ENCODE measurements at places on chromosomes 2 and 18. TPM values are rescaled to one million over a fixed set of nuclear protein-coding genes. Genes with fewer than 3 reads are reported as not detected.

Gene LAMA3
- 14.1 TPM for total RNA-seq

- no peaks in the 10 kb centered on the region for H3K36me3 ChIP-seq
- no peak overlapping the region for H3K4me3 ChIP-seq
- no peak overlapping the region for H3K27ac ChIP-seq
- peak; percentile 48 for DNase-seq
- H3K4me1 ChIP-seq = peaks cover 10% of the 10 kb centered on the region
- no peaks in the 10 kb centered on the region for H3K27me3 ChIP-seq
Measured at GRCh38 chr2:241961454-241961853, 91.9 kb downstream of the RTP5 start.

GRCh38 chr2:60756097-60757087 is at the start of gene PAPOLG:
Gene PAPOLG (plus strand): TSS chr2:60756268. CDS start chr2:60756479, 211 bp downstream.
- peak; percentile 97 for DNase-seq
- H3K36me3 ChIP-seq = no peaks in the 10 kb centered on the region
- peak within 1 kb of the TSS; percentile 88 for H3K27ac ChIP-seq
- H3K4me3 ChIP-seq = peak within 1 kb of the TSS; percentile 92

DNA sequence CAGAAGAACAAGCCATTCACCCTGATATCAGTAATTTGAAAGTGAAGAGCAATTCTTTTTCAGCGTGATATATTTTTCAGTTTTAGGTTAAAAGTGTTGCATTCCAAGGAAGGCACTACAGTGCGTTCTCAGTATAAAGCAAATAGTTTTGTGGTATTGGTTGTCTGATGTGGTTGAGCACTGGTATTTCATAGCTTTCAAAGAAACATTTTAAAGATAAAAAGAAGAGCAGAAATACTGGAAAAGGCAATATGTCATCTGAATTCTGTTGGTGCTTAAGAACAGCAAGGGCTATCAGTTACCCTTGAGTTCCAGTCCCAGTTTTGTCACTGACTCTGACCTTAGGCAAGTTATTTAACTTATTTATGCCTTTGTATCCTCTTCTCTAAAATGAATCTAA is 191.6 kb downstream of the BABAM2 start:
- H3K4me1 ChIP-seq = peaks cover 22% of the 10 kb centered on the region

DNA sequence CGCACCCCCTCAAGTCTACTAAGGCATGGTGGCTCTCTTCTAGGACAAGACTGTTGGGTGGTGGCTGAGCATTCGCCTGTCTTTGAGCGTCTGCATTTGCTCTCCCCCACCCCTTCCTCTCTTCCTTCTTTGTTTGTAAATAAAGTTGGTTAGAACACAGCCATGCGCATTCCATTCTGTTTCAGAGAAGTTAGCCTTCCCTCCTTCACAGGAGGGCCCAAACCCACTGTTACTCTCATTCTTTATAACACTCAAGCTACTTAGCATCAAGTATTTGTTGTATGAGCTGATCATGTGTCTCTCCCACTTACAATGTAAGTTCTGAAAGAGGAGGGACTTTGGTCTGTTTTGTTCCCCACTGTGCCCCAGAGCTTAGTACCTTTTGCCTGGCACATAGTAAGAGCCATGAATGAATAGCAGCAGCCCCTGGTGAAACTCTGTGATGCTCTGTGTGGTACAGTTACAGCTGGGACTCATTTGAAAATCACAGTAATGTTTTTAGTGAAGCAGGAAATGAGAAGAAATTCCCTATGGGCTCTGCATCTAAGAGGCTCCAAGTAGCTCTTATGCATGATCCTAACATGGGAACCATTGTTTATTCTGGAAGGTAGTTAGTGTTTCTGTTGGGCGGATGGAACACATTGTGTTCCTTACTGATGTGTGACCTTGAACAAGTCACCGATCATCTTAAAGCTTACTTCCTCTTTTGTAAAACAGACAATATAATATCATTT is 7.7 kb downstream of the MGAT5 start:
- peaks cover 23% of the 10 kb centered on the region for H3K4me1 ChIP-seq
- H3K27me3 ChIP-seq = no peaks in the 10 kb centered on the region
- H3K4me3 ChIP-seq = no peak overlapping the region
- DNase-seq = no peak
- H3K36me3 ChIP-seq = no peaks in the 10 kb centered on the region
- no peak overlapping the region for H3K27ac ChIP-seq

DNA sequence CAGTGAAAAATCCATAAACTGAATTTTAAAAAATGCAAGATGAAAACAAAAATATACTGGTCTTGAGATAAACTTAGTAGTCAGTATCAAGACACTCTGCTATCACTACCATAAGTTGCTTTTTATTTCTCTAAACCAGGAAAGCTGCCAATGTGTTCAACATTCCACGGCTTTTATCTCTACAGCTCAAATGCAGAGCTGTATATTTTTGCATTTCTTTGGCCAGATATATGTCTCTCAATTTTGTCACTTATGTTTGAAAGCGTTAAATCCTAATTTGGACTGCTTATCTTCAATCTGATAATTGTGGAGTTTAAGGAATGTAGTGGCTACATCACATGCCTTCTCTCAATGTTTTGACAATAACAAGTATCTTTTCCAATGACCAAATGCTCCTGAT is 609.5 kb downstream of the EPHA4 start:
- no peaks in the 10 kb centered on the region for H3K36me3 ChIP-seq
- H3K27ac ChIP-seq = no peak overlapping the region
- H3K27me3 ChIP-seq = no peaks in the 10 kb centered on the region
- H3K4me3 ChIP-seq = no peak overlapping the region
- peaks cover 6% of the 10 kb centered on the region for H3K4me1 ChIP-seq

DNA sequence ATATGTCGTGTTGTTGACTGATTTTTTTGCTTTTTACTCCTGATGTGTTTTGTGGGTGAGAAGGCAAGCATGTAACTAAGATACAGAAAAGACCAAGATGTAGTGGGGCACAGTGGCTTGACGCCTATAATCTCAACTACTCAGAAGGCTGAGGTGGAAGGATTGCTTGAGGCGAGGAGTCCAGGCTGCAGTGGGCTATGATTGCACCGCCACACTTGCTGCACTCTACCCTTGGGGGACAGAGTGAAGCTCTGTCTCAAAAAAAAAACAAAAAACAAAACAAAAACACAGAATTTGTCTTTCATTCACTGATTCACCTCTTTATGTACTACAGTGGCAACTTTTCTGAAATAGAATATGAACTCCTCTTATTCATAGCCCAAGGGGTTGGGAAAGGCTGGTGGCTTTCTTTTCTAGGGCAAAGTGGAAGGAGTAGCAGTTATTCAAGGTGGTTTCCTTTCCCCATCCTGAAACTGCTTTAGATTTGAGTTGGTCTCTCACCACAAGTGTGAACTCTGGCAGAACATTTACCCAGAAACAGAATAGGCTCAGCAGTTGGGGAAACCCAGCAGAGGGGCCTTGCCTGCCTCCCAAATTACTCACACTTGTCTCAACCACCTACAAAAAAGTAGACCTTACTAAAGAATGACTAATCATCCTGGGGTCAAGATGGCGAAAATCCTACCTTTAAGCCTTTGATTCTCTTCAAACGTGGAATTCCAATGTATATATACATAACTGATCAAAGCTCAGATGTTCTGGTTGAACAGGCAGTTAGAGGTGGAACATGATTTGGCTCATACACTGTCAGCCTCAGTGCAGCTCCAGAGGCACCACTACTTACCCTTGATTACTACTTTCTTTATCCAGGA is 6.5 kb downstream of the TANK start:
- H3K4me3 ChIP-seq = no peak overlapping the region
- no peak overlapping the region for H3K27ac ChIP-seq
- H3K36me3 ChIP-seq = no peaks in the 10 kb centered on the region
- peaks cover 54% of the 10 kb centered on the region for H3K4me1 ChIP-seq
- no peaks in the 10 kb centered on the region for H3K27me3 ChIP-seq
- no peak for DNase-seq

GRCh38 chr18:9925369-9925768 is 11.6 kb downstream of the VAPA start:
- no peak overlapping the region for H3K4me3 ChIP-seq
- no peak for DNase-seq
- no peaks in the 10 kb centered on the region for H3K27me3 ChIP-seq
- H3K27ac ChIP-seq = peak overlapping the region; percentile 22
- H3K4me1 ChIP-seq = peaks cover 90% of the 10 kb centered on the region
- H3K36me3 ChIP-seq = no peaks in the 10 kb centered on the region

DNA sequence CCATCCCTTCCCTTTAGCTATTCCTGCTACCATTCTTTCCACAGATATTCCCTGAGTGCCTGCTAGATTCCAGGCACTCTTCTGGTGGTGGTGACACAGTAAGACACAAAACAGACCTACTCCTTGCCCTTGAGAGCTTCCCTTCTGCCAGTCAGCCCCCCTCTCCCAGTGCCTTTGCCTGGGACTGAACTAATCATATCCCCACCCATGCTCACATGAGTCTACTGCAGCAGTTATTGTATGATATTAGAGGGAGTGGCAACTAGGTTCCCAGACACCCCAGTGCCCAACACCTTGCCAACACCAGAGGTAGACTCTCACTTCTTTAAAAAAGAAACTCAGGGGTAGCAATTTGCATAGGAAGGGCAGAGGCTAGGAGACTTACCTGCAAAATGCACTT is 7.2 kb upstream of the LBH start:
- no peaks in the 10 kb centered on the region for H3K27me3 ChIP-seq
- H3K27ac ChIP-seq = peak overlapping the region; percentile 86
- H3K4me1 ChIP-seq = peaks cover 26% of the 10 kb centered on the region
- no peaks in the 10 kb centered on the region for H3K36me3 ChIP-seq
